ENCODE measurements at places on chromosomes 2 and 18.

DNA sequence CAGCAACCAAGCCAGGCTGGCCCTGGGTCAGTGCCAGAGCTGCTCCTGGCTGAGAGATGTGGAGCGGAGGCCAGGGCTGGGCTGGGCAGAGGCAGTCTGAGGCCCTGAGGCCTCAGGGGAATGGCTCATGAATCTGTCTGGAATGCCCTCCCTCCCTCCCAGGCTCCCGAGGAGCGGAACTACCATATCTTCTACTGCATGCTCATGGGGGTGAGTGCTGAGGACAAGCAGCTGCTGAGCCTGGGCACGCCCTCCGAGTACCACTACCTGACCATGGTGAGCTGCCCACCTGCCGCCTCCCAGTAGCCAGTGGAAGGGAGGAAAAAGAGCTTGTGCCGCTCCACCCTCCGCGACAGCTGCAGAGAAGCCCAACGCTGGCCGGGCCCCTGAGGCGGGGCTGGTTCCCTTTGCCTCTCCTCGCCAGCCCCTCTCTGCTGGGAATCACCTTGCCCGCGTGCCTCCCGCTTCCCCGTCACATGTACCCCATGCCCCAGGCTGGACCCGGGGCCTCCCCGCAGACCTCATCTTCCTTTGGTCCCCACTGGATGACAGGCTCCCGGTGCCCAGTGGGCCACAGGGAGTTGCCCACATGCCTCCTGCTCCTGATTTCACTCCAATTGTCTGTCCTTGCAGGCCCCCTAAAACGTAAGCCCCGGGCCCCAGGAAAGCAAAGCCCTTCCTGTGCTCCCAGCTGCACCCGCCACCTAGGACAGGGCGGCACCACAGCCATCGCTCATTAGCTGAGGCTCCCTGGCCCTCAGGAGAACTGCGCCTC is 41.1 kb downstream of the MYO7B start:
- no peak for DNase-seq

DNA sequence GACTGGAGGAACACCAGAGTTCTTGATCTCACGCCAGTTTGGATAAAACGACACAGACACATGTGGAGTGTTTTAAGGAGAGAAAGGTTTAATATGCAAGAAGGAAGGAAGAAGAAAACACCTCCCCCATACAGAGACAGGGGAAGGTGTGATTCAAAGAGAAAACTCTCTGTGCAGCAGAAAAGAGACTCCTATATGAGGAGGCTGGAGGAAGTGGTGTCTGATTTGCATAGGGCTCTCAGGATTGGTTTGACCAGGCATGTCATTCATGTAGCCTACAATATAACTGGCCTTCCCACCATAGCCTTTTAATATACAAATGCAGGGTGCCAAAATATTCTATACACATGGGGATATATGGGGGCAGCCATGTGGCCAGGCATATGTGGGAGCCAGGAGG is 1386.5 kb downstream of the RPIA start:
- DNase-seq, result no peak

- no peak for DNase-seq
Measured at GRCh38 chr2:47189635-47190034, 34.5 kb upstream of the STPG4 start.

GRCh38 chr2:9941996-9942390 is 9.5 kb upstream of the GRHL1 start:
- no peak for DNase-seq

DNA sequence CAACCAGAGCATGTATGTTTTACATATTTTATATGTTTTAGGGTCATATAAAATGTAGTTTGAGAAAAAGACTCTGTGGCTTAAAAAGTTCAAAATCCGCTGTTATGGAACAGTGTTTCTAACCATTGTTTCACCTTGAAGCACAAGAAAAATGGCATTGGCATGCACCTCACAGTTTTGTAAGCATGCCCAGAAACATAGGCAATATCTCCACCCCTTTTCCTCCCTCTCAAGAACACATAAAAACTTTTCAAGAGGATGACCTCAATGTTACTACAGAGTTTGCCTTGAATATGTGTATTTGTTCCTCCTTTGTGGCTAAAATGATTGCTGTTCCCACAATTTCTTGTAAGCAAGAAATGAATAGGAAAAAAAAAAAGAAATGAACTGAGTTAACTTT is 29.3 kb upstream of the SLC40A1 start:
- no peak for DNase-seq

GRCh38 chr18:36160959-36161371 is 26.3 kb upstream of the MOCOS start:
- no peak for DNase-seq

DNA sequence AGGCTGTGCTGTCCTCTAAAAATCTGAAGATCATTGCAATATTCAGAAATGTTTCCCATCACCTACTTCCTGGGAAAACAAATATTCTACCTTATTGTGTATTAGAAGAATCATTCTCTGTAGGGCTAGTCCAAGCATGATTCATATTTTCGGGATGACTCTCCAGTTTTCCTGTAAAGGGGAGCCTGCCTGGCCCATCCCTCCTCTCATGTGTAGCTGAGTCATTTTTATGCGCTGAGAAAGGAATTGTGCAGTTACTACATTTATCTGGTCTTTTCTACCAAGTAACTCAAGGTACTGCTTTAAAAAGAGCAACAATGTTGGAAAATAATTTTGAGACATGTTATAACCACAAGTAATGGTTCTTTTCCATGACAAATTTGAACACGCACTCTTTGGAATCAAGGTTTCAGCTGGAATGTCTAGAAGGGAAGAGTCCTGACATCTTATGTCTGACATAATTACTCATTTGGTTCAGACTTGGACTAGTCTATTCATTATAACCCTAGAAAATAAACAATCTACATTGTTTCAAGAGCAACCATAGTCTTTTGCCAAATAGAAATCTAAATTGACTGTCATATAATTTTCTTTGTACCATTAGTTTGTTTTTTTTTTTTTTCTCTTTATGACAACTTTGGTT is 6.6 kb downstream of the DSG3 start:
- no peak for DNase-seq

- no peak for DNase-seq
Measured at GRCh38 chr18:25287106-25287505, 64.9 kb downstream of the ZNF521 start.

DNA sequence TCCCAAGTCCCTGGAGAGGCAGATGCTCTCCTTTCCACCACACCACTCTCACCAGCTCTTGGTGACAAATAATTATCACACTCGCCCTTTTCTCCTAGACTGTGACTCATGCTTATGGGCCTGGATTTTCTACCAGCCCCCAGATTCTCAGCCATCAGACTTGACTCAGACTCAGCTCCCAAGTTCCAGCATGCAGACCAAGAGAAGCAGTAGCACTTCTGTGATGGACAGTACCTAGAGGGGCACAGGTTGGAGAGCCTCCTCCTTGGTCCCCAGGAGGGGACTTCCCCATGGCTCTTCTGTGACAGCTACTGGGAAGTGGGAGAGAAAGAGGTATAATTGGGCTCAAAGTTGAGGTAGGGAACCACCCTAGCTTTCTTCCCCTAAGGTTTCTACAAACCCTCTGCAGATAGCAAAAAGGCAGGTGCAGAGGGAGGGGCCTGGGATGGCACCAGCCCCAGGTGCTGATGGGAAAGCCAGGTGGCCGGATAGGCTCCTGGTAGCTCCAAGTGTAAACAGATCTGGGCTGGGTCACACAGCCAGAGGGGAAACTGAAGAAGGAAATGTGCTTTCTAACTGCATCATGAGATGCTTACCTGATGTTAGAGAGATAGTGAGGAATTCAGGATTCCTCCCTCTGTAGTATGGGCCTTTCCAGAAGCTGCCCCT is 4.1 kb downstream of the TCF23 start:
- no peak for DNase-seq

DNA sequence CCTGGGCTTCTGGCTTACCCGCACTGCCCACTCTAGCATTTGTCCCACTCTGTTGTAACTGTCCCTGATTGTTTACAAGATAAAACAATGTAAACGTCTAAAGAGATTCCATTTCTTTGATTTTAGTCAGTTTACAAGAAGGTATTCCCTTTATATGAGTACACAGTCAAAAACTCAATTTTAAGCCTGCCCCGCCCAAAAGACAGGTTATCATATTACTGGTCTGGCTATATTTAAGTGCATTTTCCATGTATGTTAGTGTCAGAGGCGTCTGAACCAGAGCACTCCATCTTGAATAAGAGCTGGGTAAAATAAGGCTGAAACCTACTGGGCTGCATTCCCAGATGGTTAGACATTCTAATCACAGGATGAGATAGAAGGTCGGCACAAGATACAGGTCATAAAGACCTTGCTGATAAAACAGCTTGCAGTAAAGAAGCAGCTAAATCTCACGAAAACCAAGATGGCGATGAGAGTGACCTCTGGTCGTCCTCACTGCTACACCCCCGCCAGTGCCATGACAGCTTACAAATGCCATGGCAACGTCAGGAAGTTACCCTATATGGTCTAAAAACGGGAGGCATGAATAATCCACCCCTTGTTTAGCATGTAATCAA is 15.0 kb downstream of the GPR45 start:
- DNase-seq, result no peak

DNA sequence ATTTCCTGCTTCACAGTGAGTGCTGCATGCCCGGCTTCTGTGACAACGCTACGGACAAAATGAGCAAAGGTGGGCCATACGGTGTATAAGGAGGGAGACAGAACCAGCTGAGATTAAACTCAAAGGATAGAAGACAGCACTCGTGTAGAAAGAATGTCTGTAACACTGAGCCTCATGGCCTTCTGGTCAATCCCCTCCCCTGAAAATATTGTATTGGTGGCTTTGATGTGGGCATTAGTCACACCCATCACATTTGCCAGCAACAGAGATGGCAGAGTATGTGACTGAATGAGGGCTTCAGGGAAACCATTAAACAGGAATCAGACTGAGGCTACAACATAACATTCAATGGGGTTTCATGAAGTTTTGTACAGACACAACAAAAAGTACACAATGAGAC is 287.8 kb upstream of the CCDC68 start:
- DNase-seq, result no peak

DNA sequence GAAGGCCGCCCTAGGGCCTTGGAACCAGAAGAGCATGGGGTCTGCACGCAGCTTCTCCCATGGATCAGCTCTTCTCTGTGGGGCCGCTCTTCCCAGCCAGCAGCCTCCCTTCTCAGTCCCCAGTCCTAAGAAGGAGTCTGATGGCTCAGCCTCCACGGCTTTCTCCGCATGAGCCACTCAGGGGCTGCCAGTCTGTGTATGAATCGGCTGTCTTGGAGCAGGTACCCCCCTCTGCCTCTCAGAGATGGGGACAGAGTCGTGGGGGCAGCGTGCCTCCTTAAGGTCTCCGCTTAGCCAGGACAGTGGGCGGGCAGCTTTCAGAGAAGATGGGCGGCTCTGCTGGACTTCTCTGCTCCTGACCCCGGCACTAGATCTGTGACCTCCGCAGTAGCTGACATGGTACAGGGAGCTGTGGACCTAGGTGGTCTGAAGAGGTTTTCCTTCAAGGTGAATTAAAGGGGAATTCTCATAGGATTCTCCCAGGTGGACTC is 21.6 kb downstream of the INPP5D start:
- no peak for DNase-seq

GRCh38 chr2:46635442-46635841 is 156.1 kb downstream of the TMEM247 start:
- DNase-seq, result no peak
